GM18507 (cell line): ENCODE measurements at places on chromosomes 2 and 18.

GRCh38 chr2:54859997-54860701 lies 136.7 kb downstream of the EML6 start:
- DNase-seq, result no peak

GRCh38 chr2:47339745-47340541 lies 63.0 kb upstream of the MSH2 start:
- DNase-seq, result no peak

DNA sequence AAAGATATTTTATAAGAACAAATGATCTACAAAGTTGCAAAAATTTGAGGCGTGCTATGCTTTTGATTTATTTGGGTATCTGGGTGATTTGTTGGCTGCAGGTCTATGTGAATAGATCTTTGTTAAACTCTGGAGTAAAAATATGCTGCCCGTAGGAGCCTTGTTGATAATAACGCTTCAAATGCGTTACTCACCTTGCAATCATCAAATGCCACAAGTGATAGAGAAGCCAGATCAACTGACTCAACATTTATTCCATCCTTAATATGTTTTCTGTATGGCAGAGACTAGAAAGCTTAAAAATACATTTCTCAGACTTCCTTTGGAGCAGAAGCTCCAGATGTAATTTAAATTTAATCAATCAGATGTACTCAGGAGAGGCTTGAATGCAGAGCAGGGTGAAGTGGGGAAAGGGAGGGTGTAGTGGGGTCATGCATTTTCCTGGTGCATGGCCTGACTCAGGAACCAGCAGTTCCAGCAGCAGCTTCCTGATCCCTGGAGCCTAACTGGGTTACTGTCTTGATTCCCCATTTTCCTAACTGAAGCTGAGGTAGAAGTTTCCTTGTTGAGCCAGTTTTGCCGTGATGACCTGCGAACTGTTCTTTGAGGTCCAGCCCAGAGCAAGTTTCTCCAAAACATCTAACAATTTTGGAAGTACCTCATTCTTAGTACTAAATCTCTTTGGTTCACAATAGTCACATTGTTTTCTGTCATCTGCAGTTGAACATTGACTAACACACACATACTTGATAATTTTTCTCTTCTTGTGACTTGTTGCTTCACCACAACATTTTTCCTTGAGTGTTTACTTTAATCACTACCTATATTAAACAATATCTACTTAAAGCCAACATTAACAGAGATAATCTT lies 284.7 kb upstream of the CWC22 start:
- no peak for DNase-seq

DNA sequence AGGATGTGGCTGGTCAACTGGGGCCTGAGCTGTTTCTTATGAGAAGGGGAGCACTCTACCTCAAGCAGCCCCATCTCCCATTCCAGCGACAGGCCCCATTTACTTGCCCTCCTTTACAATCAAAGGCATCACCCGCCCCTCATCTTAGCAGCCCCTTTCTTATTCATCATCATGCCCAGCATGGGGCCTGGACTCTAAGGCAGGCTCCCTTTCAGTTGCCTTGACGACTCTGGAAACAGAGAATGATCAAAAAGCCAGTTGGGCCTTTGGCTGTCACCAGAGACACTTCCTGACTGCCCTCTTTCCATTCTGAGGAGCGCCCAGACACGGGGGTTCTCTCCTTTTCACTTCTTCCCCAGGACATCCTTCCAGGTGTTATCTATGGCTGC lies 11.2 kb downstream of the CELF4 start:
- no peak for DNase-seq

- DNase-seq, result no peak
Measured at GRCh38 chr2:19674051-19675002, 227.5 kb downstream of the TTC32 start.
